GM12878 (cell line): ENCODE measurements at places on chromosomes 4 and X.
A peak's percentile ranks its signal among the peaks of the same experiment; 100 is the strongest.

- no peak for DNase-seq
Measured at GRCh38 chrX:129641941-129642340, 12.8 kb downstream of the APLN start.

DNA sequence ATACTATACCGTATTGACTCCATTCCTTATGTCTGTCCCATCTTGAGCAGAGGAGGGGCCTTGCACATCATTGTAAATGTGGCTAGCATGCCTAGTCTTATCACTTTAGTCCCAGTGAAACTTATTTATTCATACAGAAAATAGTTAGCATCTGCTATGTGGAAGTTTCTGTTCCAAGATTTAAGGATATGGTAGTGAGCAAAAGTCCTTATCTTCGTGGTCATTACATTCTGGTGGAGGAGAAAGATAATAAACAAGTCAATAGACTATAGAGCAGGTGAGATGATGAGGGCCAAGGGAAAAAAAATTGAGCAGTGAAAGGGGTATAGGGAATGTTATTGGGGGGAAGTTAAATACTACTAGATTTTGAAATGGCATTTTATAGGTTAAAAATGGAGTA, 63.4 kb upstream of the PRRG3 start:
- DNase-seq = no peak

- no peak for DNase-seq
Measured at GRCh38 chr4:78056265-78057129, 626 bp upstream of the FRAS1 start.

- no peak for DNase-seq
Measured at GRCh38 chr4:185634066-185634652, 98.9 kb upstream of the PDLIM3 start.

GRCh38 chr4:104942990-104943743, 203.5 kb upstream of the TET2 start:
- peak; percentile 55 for DNase-seq

DNA sequence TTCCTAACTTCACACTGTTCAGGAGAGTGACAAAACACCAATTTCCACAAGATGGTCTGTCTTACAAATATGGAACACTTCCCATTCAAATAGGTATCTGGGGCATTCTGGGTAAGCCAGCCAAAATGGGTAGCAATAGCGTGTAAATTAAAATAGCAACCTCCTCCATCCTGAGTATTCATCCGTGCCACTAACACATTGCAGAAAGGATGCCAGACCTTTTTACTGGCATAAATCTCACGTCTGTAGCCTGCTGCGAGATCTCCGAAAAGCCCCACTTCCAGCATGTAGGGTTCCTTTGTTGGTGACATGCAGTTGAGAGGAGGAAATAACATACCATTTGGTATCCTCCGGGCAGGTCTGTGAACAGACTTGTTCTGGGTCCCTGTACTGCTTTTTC, 52.7 kb upstream of the RAI2 start:
- DNase-seq = no peak

DNA sequence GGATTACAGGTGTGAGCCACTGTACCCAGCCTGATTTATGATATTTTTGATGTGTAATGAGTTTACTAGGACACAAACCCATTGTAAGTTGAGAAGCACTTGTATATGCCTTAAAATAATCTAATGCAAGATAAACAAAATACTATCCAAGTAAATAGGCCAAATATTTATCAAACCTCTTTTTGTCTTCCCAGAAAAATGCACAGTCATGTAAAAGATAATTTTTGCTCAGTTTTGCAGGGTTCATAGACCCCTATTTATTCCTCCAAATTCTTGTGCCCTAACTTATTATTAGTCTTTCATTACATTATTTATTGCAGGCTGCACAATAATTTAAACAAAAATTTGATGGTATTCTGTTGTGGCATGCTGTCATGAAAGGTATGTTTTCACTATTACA, 1290.7 kb downstream of the STIM2 start:
- no peak for DNase-seq

- DNase-seq = no peak
Measured at GRCh38 chrX:110242371-110242770, 75.5 kb downstream of the AMMECR1 start.

DNA sequence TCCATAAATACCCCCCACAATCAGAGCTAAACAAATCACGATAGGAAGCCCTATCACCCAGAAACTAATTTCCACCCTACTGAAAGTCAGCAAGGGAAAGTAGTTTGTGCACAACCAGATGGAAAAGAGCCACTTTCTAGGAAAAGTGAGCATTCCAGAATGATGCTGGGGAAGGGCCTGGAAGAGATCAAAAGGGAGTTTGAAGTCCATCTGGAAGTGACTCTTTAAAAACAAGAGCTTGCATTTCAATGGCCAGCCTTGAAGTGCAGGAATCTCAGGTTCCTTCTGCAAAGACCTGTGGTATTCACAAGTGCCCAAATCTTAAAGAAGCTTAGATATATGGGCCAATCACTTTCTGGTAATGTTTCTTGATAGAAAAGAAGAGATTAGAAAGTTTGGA, 97.0 kb upstream of the LDB2 start:
- DNase-seq = no peak

- DNase-seq = no peak
Measured at GRCh38 chr4:13349096-13349495, 135.0 kb downstream of the RAB28 start.

GRCh38 chrX:153672531-153673427, 834 bp downstream of the PNCK start:
- no peak for DNase-seq

GRCh38 chr4:108129196-108129595, 39.5 kb downstream of the LEF1 start:
- DNase-seq = no peak

DNA sequence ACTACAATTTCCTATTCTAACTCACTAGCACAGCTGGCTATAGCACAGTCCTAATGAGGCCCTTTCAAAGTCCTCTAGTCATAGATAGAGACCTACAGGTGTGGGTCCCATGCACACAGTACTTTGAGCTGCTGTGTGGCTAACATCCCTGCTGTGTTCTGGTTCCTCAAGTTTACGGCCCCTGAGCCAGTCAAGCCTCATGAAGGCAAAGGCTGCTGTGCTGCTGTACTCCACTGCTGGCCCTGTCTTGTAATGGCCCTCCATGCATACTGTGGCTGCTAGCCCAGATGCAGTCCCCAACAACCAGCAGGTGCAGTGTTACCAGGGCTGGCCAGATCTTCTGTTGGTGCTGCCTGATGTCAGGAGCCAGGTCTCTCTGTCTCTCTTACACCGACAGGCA, 23.4 kb upstream of the ENPEP start:
- no peak for DNase-seq

GRCh38 chr4:178556796-178557195, 1114.6 kb upstream of the AGA start:
- DNase-seq = no peak

DNA sequence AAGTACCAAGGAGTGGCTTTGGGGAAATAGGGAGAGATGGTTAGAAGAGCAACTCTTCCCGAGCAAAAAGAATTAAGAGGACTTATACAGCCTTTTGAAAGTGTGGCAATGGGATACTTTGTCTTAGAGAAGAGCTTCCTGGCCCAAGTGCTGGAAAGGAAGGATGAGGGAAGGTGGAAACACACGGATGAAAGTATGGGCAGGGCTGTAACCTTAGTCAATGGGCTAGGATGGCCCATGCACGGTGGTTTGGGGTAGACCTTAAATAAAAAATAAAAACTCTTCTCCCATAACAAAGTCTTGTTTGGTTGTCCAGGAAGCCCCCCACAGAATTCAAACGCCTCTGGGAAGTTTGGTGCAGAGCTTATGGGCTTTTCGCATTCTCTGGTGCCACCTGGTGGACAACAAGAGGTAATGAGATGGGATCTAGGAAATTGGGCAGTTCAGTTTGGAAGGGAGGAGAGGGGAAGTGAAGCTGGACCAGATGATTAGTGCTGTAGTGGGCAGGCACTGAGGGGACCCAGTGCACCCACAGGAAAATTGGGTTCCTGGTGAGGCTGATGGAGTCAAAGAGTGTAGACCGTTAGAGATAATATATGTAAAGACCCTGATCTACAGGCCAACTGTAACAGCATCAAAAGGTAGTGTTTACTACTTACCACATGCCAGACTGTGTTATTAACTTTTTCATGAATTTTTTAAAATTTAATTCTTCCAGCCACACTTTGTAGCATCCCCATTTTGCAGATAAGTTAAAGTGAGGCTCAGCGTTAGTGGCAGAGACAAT, 13.8 kb upstream of the ENOX2 start:
- no peak for DNase-seq

- DNase-seq = no peak
Measured at GRCh38 chrX:103330681-103331288, 746 bp downstream of the TCEAL7 start.

DNA sequence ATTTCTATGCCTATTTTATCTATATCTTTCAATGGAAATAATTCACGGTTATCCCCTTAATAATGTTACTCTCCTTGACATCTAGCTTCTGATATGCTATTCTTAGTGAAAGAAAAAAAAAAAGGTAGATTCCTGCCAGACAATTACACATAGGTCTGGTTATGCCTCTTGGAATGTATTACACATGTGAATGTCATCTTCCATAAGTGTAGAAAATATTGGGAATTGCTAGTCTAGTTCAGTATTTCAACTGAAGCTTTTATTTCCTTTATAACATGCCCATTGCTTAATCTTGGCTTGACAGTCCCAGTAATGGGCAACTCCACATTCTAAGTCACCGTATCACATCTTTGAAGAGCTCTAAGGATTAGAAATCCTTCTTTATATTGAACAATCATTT, 25.4 kb upstream of the PPP1R2C start:
- no peak for DNase-seq

GRCh38 chrX:54921427-54922021, 900 bp downstream of the TRO start:
- DNase-seq = no peak

DNA sequence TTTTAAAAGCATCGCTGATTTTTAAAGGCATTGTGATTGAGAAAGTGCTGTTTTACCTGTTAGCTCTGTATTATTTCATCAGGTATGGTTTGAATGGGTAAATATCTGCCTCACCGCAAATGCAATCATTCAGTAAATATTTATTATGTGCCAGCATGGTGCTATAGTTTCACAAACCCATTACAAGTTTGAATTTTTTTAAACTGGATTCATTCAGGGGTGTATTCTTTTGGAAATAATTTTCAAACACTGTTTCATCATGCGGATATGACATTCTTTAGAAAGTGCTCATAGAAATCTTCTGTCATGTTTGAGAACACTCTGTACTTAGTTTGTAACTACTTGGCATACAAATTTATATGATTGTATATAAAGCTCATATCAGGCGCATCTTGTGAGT, 37.2 kb downstream of the LIMCH1 start:
- DNase-seq = no peak
